ENCODE measurements at places on chromosomes 11 and 22. TPM values are rescaled to one million over a fixed set of nuclear protein-coding genes. Genes with fewer than 3 reads are reported as not detected.

GRCh38 chr11:117819096-117820040, 5.2 kb downstream of the FXYD2 start:
- no peak overlapping the region for H3K4me3 ChIP-seq
- peaks cover 64% of the 10 kb centered on the region for H3K4me1 ChIP-seq
- H3K27ac ChIP-seq, result peak overlapping the region; percentile 10
- peak; percentile 64 for DNase-seq
- H3K36me3 ChIP-seq, result no peaks in the 10 kb centered on the region
- H3K27me3 ChIP-seq, result no peaks in the 10 kb centered on the region

- no peak for DNase-seq
- H3K4me1 ChIP-seq, result peaks cover 22% of the 10 kb centered on the region
- no peak overlapping the region for H3K27ac ChIP-seq
- no peak overlapping the region for H3K4me3 ChIP-seq
- no peaks in the 10 kb centered on the region for H3K36me3 ChIP-seq
Observed at GRCh38 chr22:37186228-37186996, 1.6 kb downstream of the C1QTNF6 start.

GRCh38 chr11:112514011-112514740, 253.5 kb upstream of the PLET1 start:
- no peaks in the 10 kb centered on the region for H3K27me3 ChIP-seq
- no peaks in the 10 kb centered on the region for H3K4me1 ChIP-seq
- no peak for DNase-seq
- no peaks in the 10 kb centered on the region for H3K36me3 ChIP-seq
- H3K27ac ChIP-seq, result no peak overlapping the region

GRCh38 chr11:131683131-131683530, 312.7 kb downstream of the NTM start:
- H3K4me3 ChIP-seq, result no peak overlapping the region
- H3K27me3 ChIP-seq, result no peaks in the 10 kb centered on the region
- no peaks in the 10 kb centered on the region for H3K36me3 ChIP-seq
- no peak for DNase-seq

SCN2B gene
- total RNA-seq, result not detected

DNA sequence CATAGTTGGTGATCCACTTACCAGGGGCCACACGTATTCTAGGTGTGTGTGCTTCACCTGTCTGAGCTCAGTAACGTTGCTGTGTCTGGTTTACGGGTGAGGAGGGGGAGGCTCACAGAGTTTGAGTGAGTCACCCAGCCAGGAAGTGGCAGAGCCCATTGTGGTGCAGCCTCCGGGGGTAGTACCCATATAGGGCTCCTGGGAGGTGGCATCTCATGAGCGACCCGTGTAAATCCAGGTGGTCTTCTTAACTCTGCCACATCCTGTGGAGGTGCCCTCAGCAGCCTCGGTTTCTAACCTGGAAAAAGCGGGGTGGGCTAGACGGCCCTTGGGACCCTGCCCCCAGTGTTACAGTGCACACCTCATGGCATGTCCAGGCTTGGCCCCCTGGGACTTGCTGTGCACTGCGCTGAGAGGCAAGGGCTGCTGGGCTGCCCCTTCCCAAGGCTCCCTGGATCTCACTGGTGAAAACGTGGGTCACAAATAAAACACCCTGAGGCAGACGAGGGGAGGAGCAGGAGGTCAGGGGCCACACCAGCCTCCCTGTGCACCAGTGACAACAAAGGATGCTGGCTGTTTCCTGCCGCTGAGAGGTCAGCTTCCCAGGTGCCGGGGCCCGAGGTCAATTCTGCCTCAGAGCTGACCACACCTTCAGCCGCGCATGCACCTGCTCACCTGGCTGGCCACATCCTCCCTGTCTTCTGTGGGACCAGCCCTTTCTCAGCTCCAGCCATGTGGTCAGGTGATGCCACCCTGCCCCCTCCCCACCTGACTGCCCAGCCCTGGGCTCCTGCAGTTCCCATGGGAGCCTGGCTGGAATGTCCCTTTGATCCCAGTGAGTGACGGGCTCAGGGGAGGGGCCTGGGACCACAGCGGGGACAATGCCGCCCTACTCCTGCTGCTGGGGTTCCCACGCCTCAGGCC, 305.1 kb downstream of the CTTN start:
- DNase-seq, result peak; percentile 79
- H3K4me3 ChIP-seq, result no peak overlapping the region
- peaks cover 16% of the 10 kb centered on the region for H3K4me1 ChIP-seq
- H3K27ac ChIP-seq, result no peak overlapping the region
- H3K36me3 ChIP-seq, result no peaks in the 10 kb centered on the region

Measured in body of pancreas (tissue), 4 donors.